B cell (primary cell): ENCODE measurements at places on chromosomes 11 and 22. TPM values are rescaled to one million over a fixed set of nuclear protein-coding genes. Genes with fewer than 3 reads are reported as not detected.

GRCh38 chr11:108664730-108665525 is at the start of gene DDX10:
Gene DDX10 (plus strand): TSS chr11:108665069. CDS start chr11:108665154, 85 bp downstream.
- DNase-seq = peak; percentile 99

DNA sequence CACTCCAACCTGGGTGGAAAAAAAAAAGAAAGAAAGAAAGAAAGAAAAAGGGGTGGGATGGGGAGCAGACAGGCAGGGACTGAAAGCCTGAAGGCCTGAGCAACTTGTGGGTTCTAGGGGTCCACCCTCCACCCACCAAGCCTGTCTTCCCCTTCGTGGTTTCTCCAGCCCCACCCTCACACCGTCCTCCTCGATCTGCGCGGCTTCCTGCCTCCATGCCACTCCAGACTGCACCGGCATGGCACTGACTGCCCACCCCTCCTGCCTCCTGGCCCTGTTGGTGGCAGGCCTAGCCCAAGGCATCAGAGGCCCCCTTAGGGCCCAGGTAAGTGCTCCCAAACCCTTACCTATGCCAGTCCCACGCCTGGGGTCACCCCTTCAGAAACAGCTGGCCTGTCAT is at the start of gene CTSW:
Gene CTSW (plus strand): TSS at position 221 of the 400 bp plus-strand sequence. CDS start 18 bp downstream, at position 239.
- DNase-seq = no peak

DNA sequence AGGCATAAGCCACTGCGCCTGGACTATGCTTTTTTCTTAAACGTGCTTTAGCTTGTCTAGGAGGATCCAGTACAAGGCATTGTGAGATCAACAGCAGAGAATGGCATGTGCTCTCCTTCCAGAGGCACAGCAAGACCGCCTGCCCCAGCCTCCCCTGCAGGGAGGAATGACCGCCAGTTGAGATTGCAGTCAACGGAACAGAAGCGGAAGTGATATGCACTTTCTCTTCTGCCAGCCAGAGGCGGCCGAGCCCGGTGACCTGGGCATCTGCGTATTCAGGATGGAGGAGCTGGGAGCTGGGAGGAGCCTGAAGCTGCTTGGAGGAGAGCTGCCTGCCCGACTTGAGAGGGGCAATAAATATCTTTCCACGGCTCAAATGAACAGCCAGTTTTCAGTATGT is 243.0 kb downstream of the CTTN start:
- DNase-seq = no peak

Gene H19
- not detected in 2 replicates for total RNA-seq

Gene FOLR3
- not detected in 2 replicates for total RNA-seq

Gene TSPAN32
- 22.2 and 27.1 TPM in 2 replicates for total RNA-seq

Gene MYOD1
- not detected in 2 replicates for total RNA-seq
